ENCODE measurements at places on chromosomes 2 and 18.

GRCh38 chr2:73021371-73022010 lies 50.0 kb downstream of the SFXN5 start:
- no peak for DNase-seq

- DNase-seq = no peak
Observed at GRCh38 chr18:48292782-48293424, 116.3 kb downstream of the ZBTB7C start.

- no peak for DNase-seq
Observed at GRCh38 chr2:58051445-58051844, 4.8 kb downstream of the VRK2 start.

DNA sequence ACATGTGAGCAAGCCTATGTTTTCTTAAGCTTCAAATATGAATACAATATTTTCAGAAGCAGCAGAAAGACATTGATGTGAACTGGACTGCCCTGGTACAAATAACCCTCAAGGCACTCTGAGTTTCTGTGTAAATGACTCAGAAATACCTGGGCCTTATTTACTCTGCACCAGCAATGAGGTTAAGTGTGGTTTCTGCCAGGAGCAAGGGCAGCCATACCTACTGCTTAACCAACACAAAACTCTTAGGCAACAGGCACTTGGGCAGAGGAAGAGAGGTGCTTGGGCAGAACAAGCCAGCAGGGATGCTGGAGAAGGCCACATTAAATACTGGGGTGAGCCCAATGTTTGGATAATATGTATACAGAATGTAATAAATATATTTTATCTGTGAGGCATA lies 29.4 kb upstream of the ARL5A start:
- DNase-seq = no peak

GRCh38 chr2:176895158-176895557 lies 317.4 kb upstream of the HNRNPA3 start:
- no peak for DNase-seq

GRCh38 chr2:180319586-180320405 lies 312.7 kb upstream of the CWC22 start:
- no peak for DNase-seq

GRCh38 chr2:235661167-235661937 lies 167.5 kb downstream of the AGAP1 start:
- DNase-seq = no peak

GRCh38 chr2:115574667-115575066 lies 1132.2 kb downstream of the DPP10 start:
- no peak for DNase-seq

DNA sequence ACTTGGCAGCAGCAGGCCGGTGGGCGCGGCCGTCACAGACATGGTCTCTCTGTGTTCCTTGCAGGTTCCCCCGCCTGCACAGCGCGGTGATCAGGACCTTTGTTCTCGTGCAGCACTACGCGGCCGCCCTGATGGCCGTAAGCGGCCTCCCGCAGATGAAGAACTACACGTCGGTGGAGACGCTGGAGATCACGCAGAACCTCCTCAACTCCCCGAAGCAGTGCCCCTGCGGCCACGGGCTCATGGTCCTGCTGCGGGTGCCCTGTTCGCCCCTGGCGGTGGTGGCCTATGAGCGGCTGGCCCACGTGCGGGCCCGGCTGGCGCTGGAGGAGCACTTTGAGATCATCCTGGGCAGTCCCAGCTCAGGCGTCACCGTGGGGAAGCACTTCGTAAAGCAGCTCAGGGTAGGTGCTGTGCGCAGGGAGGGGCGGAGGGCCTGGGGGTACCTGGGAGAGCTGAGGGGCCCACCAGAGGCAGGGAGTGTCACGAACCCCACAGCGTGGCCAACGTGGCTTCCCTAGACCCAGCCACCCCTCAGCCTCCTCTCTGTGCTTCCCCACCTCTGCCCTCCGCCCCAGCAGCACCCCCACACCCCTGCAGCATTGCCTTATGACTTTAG lies 59.3 kb downstream of the NTSR2 start:
- DNase-seq = no peak

- no peak for DNase-seq
Observed at GRCh38 chr18:25787276-25787675, 303.1 kb downstream of the SS18 start.

DNA sequence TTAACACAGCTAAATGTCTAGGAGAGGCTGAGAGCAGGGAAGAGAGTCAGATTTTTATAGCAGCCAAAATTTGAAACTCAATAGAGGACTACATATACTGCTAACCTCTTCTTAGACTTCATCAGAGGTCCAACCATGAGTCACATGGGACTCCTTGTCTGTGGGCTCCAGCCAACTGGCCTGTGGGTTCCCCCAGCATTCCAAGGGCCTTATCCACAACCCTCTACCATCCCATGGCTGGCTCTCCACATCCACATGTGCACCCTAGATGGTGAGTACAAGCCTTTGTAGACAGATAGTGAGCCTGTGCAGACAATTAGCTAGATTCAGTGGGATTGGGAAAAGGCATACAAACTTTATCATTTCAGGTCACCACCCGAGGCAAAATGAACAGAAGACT lies 901.9 kb upstream of the ZEB2 start:
- no peak for DNase-seq

DNA sequence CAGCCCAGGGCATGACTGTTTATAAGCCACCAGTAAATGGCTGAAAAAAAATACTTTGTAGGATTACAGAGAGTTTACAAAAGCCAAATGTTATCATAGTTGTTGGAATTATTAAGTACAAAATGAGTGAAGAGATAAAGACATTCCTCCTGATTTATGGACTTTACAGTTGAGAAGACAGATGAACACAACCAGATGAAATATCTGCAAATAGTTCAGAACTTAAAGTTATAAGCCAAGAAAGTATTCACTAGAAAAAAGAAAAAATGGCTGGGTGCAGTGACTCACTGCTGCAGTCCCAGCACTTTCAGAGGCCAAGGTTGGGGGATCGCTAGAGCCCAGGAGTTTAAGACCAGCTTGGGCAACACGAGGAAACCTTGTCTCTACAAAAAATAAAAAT lies 11.2 kb downstream of the PMAIP1 start:
- DNase-seq = no peak

- DNase-seq = no peak
Observed at GRCh38 chr2:58865436-58865835, 624.3 kb upstream of the FANCL start.

- no peak for DNase-seq
Observed at GRCh38 chr2:28248511-28248910, 144.1 kb upstream of the FOSL2 start.

- DNase-seq = no peak
Observed at GRCh38 chr2:150156415-150156814, 331.1 kb downstream of the RND3 start.

- no peak for DNase-seq
Observed at GRCh38 chr2:165240916-165241315, 1.7 kb downstream of the SCN2A start.

GRCh38 chr18:11994336-11994702 lies 13.0 kb downstream of the IMPA2 start:
- no peak for DNase-seq

- DNase-seq = no peak
Observed at GRCh38 chr18:9032519-9032918, 70.0 kb upstream of the NDUFV2 start.

- no peak for DNase-seq
Observed at GRCh38 chr18:36403896-36404820, 106.6 kb downstream of the FHOD3 start.

DNA sequence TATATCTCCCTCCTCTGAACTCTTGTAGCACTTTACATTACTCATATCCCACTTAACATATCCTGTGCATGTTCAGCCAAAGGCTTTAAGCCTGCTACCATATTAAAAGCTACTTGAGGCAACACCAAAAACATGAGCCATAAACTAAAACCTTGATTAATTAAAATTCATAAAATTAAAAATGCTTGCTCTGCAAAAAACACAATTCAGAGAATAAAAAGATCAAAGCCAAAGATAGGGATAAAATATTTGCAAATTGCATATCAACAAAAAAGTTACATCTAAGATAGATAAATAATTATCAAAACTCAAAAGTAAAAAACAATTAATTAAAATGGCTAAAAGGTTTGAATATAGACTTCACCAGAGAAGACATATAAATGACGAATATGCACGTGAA lies 495.4 kb upstream of the PIK3C3 start:
- no peak for DNase-seq

Measured in activated naive CD4-positive, alpha-beta T cell (primary cell).